ENCODE measurements at places on chromosomes 7 and 10.

DNA sequence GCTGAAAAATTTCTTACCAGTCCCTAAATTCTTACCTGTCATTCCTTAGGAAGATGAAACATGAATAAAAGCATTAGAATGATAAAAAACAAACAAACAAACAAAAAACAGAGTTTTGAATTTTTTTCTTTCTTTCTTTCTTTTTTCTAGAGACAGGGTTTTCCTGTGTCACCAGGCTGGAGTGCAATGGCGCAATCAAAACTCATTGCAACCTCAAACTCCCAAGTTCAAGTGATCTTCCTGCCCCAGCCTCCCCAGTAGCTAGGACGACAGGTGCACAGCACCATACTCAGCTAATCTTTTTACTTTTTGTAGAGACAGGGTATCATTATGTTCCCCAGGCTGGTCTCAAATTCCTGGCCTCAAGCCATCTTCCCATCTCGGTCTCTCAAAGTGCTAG, 26.5 kb downstream of the NT5C2 start:
- DNase-seq, result no peak

DNA sequence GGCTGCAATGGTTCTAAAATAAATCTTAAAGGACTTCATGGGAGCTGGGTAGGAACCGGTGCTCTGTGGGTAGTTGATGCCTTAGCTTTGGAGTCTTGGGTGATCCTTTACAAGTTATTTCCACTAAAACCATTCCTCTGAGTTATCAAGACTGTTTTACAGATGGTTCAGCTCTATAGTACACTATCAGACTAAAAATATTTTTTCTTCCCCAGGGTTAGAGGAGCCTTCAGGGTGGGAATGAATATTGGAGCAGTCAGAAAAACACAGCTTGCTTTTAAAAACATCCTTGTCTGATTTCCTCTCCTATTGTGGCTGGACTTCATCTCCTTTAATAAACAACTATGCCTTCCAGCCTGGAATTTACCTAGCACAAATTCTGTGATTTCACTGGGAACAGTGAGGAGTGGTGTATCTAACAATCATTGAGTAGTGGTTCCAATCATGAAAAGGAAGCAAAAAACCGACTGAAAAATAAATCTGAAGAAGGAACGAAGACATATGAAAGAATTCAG, 102.6 kb upstream of the AFAP1L2 start:
- DNase-seq, result no peak

- peak; percentile 27 for DNase-seq
Measured at GRCh38 chr7:20598459-20599309, 16.8 kb upstream of the ABCB5 start.

DNA sequence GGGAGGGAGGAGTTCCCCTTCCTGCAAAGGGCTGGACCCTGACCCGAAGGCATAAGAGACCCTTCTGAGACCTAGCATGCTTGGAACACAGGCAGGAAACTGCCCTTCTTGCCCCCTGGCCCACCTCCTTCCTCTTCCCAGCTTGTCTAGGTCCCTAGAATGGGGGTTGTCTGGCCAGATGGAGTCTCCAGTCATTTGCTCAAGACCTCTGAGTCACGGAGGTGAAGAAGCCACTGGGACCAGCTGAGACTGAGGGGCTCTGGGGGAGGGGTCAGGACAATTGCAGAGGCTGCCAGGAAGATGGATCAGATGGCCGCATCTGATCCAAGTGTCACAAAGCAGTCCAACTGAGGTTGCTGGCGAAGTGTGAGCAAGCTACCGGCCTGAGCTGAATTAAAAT, 46.2 kb downstream of the COL13A1 start:
- no peak for DNase-seq

GRCh38 chr10:14163377-14164086, 167.2 kb downstream of the FRMD4A start:
- DNase-seq, result no peak

DNA sequence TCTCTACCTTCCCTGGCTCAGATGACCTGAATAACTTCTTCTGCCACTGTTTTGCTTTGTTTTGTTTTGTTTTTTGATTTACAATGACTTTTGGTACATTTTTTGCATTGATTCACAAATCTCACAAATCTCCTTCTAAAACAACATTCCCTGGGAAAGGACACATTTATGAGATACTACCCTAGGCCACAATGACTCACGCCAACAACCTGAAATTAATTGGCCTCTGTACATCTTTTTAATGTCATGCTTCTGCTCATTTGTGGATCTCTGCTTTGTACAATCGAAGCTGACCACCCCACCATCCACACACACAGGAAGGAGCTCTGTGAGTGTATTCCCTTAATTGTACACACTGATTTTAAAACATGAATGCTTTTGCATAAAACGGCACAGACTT, 156.7 kb upstream of the PFKP start:
- no peak for DNase-seq

DNA sequence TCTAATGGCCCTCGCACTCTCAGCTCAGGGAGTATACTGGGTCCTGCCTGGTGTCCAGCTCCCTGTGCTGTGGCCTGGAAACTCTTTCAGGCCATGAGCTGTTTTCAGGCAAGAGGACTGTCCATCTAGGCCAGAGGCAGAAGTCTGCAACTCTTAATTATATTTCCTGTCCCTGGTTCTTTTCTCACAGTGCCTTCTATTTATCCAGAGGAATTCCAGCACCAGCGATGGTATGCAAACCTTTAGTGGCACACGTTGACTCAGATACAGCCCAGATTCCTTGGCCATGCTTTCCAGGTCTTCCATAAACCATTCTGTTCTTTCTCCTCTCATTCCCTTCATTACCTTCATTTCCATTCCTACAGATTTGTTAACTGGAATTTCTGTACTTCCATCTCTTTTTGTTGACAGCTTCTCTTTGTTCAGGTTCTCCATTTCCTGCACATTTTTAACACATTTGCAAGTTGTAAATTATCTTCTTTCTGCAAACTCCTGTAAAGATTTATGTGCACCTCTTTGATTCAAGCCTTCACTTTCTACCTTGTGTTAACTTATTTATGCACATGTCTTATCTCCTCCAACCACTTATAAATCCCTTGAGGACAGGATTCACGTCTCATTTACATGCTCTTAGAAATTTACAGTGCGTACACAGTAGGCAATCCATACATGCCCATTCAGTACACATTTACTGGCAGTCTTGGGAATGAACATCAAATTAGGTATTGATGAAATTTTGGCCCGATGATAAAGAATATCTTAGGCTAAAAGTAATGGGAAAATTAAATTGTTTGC, 172.1 kb downstream of the CELF2 start:
- no peak for DNase-seq

DNA sequence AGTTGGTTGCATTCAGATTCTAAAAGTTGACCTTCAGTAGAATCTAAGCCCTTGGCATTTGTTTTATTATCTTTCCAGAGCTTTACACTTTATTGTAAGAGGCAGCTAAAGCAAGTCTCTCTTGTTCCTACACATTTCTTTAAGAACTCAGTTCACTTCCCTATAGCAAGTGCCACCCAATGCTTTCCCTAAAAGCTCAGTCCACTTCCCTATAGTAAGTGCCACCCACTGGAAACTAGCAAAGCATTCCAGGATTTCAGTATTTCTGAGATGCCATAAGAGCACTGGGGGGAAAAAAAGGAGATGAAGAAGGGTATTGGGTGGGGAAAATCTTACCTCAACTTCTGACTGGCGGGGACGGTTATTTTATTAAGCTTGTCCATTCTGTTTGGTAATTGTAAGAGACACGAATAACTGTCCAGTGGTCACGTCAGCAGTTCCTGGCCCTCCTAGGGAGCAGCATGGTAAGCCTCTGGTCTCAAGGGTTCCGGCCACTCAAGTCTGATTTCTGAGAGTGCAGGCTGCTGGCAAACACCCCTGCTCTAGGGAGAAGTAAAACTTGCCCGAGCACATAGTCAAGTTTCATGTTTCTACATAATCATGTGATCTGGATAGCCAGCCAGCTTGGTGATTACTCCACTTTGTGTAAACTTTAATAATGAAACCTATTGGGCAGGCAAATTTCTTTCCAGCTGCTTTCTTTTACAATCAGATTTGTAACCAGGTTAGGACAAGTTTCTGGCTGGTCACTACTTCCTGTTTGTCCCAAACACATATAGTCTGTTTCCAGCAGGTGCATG, at the start of gene BLNK:
Gene BLNK (minus strand): TSS at position 554 of the 800 bp plus-strand sequence. CDS start 171 bp downstream, at position 383.
- DNase-seq, result no peak

- DNase-seq, result no peak
Measured at GRCh38 chr10:60029475-60029874, 123.1 kb upstream of the CCDC6 start.

- no peak for DNase-seq
Measured at GRCh38 chr10:102775935-102776669, 32.4 kb downstream of the WBP1L start.

- DNase-seq, result no peak
Measured at GRCh38 chr7:9100289-9100688, 666.9 kb downstream of the NXPH1 start.

DNA sequence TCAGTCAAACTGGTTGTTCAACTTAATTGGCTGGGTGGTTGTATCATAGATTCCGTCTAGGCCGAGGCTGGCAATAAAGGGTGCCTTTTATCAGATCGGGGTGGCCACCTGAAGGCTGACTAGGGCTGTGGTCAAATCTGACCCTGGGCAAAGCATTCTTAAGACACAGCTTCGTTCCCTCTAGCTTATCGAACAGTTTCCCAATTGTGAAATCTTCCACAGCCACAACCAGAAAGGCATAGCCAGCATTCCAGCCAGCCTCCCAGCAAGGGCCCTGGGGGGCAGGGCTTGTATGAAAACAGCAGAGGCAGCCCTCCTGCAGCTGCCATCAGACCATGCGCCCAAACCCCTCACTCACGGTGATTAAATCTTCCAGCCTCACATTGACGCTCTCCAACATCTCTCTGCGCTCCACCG, 42.5 kb upstream of the TMEM213 start:
- DNase-seq, result no peak

- no peak for DNase-seq
Measured at GRCh38 chr7:87426160-87426559, 49.3 kb downstream of the ABCB4 start.

- no peak for DNase-seq
Measured at GRCh38 chr7:108135446-108136190, 5.5 kb upstream of the LAMB4 start.

DNA sequence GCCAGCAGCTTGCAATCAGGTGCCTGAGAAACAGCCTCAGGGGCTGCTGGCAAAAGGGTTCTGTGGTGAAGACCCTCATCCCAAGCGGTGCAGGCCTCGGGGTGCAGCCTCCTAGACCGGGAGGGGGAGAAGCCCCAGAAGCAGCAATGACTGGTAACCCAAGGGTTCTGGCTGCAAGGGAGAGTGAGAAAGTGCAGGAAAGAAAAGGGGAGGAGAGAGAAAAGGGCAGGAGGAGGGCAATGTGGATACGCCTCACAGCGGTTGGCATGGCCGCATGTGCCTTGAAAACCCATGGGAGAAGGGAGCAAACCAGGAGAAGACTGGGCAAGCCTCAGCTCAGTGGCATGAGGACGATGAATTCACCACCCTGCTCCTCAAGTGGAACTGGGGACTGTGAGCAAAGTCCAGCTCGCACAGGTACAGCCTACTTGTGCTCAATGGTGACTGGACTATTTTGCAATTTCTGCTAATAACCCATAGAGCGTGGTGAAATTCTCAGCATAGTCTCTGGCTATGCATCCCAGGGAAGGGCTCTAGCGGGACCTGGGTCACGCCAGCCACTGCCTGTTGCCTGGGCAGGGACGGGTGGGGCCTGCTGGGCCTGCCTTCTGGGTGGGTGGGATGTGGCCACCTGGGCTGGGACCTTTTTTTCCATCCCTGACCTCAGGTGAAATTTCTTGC, 6.2 kb downstream of the CLRN3 start:
- DNase-seq, result no peak

DNA sequence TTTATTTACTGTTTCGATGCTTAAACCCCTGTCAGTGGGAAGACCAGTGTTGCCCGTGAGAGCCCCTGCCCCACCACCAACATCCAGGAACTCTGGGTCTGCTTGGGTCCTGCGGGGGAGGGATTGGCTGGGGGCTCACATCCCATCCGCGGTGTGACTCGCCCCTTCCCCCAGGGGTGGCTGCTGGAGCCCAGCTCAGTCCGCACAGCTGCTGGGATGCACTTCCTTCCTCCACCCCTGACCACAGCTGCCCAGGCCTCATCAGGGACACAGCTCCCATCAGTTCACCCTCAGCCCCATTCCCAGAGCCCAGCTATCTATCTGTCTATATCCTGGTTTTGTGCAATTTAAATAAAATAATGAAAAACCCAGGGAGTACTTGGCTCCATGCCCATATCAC, 54.5 kb downstream of the JAKMIP3 start:
- DNase-seq, result no peak

DNA sequence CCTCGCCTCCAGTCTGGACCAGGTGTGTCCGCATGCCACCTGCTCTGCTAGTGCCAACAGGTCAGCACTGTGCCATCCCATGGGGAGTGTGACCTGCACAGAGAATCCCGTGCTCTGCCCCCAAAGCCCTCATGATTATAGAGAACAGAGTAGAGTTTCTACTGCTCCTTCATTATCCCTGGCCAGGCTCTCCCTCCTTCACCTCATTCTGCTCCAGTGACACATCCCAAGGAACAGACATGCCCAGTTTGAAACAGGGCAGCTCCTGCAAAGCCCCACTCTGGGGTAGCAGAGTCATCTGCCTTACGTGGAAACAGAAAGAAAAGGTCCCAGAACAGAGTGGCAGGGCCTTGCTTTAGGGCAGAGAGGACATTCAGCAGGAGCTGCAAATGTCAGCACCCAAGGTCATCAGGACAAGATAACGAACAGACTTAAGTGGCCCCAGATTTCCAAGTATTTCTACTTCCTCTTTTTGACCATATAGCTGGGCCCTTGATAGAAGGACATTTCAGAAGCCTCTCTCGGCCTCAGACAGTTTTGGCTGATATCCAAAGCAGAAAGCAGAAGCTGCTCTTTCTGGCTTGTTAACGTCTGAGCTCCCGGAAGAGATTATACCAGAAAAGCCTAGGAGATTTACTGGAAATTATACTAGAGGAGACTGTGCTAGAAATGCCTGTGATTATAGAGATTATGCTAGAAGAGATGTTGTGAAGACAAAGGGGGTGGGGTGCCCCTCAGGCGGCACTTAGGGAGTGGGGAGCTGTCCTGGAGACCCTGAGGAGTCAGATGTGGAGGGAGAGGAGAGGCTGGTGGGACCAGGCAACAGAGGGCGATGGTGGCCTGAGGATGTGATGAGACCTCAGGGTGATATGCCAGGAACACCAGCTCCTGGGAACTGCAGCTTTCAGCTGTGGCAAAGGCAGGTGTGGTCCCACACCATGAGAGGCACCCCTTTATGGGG, 12.6 kb downstream of the TMEM176B start:
- no peak for DNase-seq

DNA sequence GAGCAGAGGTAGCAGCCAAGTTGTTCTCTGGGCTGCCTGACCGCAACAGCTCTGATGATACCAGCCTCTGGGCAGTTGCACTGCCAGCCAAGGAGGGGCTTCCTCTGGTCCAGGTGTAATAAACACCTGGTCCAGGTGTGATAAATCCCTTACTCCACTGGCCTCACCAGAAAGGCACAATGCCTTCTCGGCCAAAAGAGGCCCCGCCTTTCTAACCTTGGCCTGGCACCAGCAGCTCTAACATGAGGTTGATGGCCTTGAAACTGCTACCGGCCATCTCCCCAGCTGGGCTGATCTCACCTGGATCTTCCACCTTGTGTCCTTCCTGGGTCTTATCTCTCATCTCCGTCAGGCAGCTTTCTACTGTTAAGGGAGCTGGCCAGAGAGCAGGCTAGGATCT, 45.5 kb upstream of the PDZD8 start:
- DNase-seq, result no peak

Measured in H54 (cell line).